Esophagus squamous epithelium (tissue), 5 donors: ENCODE measurements at places on chromosomes 16 and 17. TPM values are rescaled to one million over a fixed set of nuclear protein-coding genes. Genes with fewer than 3 reads are reported as not detected.

- H3K4me1 ChIP-seq: no peaks in the 10 kb centered on the region
- no peak overlapping the region for H3K4me3 ChIP-seq
- no peak for DNase-seq
- no peaks in the 10 kb centered on the region for H3K36me3 ChIP-seq
- no peaks in the 10 kb centered on the region for H3K27me3 ChIP-seq
Measured at GRCh38 chr16:8483396-8483795, 106.9 kb downstream of the TMEM114 start.

- peak overlapping the region; percentile 44 for H3K4me3 ChIP-seq
- H3K4me1 ChIP-seq: peaks cover 9% of the 10 kb centered on the region
- H3K27ac ChIP-seq: no peak overlapping the region
- DNase-seq: no peak
- H3K36me3 ChIP-seq: no peaks in the 10 kb centered on the region
Measured at GRCh38 chr16:1002399-1003166, 21.0 kb downstream of the SOX8 start.

DNA sequence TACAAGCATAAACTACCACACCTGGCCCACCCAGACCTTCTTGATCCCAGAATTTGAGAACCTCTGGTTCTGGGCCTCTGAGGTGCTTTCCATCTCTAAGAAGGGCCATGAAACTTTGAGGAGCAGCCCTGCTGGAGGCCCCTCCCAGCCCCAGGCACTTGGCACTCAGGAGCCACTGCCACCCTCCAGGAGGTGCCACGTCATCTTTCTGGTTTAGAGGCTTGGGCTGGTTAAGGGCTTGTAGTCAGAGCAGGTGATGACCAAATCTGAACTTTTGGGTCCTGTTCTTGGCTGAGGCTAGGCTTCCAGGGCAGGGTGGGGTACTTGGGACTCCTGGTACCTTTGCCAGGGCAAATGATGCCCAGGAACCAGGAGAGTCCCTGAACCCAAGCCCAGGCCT is 13.8 kb upstream of the DLX4 start:
- H3K4me3 ChIP-seq: no peak overlapping the region
- H3K4me1 ChIP-seq: peaks cover 6% of the 10 kb centered on the region
- no peak overlapping the region for H3K27ac ChIP-seq
- H3K36me3 ChIP-seq: no peaks in the 10 kb centered on the region
- DNase-seq: no peak
- no peaks in the 10 kb centered on the region for H3K27me3 ChIP-seq

DNA sequence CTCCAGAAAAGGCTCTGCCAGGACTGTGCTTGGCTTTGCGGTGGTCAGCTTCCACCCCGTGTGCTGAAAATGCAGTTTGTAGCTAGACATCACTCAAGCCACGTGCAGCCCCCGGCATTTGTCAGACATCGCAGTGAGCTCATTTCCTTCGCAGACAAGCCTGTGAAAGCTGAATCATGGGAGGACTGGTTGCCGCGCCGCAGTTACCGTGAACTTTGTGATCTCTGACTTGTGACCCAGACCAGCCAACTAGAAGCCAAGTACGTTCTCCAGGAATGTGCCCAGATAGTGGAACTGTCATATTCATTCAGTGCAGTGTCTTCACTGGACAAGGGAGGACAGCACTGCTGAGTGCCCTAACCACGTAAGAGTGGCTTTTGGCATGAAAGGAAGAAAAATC is 58.1 kb downstream of the NDE1 start:
- H3K4me3 ChIP-seq: no peak overlapping the region
- H3K27me3 ChIP-seq: no peaks in the 10 kb centered on the region
- no peaks in the 10 kb centered on the region for H3K36me3 ChIP-seq
- no peak for DNase-seq
- H3K27ac ChIP-seq: peak overlapping the region; percentile 13

- H3K36me3 ChIP-seq: peaks cover 52% of the 10 kb centered on the region
- no peak overlapping the region for H3K4me3 ChIP-seq
- no peak overlapping the region for H3K27ac ChIP-seq
- no peak for DNase-seq
- H3K27me3 ChIP-seq: no peaks in the 10 kb centered on the region
Measured at GRCh38 chr17:28567604-28568003, 3.7 kb downstream of the PIGS start.

DNA sequence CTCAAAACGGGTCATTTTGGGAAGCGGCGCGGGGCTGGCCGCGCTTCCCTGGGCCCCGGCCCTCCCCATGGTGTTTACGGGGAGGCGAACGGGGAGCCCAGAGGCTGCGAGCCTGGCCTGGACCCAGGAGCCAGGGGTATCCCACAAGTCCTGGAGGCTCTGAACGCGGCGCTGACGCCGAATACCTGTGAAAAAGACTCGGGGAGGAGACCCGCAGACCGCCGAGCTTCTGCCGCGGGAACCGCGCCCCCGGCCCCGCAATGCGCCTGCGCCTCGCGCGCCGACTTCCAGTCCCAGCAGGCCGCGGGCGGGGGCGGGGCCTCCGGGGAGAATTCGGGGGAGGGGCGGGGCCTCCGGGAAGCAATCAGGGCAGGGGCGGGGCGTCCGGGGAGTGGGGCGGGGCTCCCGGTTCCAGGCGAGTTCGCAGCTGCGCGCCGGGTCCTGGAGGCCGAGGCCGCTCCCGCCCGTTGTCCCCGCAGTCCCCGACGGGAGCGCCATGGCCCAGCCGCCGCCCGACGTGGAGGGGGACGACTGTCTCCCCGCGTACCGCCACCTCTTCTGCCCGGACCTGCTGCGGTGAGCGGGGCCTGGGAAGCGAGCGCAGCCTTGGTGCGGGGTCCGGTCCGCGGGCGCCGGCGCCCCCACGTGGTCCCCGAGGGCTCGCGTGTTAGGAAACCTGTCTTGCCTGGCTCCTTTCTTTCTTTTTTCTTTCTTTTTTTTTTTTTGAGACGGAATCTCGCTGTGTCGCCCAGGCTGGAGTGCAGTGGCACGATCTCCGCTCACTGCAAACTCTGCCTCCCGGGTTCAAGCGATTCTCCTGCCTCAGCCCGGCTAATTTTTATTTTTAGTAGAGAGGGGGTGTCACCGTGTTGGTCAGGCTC is at the start of gene DECR2:
TSS of gene DECR2 (plus strand) at position 418 of the 881 bp plus-strand sequence. CDS start at position 497, 79 bp downstream.
- no peaks in the 10 kb centered on the region for H3K36me3 ChIP-seq
- no peaks in the 10 kb centered on the region for H3K27me3 ChIP-seq
- peak; percentile 86 for DNase-seq
- H3K4me1 ChIP-seq: peaks cover 11% of the 10 kb centered on the region
- H3K4me3 ChIP-seq: peak within 1 kb of the TSS; percentile 82
- H3K27ac ChIP-seq: peak within 1 kb of the TSS; percentile 94

- no peaks in the 10 kb centered on the region for H3K36me3 ChIP-seq
- H3K4me3 ChIP-seq: no peak overlapping the region
- peak overlapping the region; percentile 39 for H3K27ac ChIP-seq
- no peak for DNase-seq
- no peaks in the 10 kb centered on the region for H3K27me3 ChIP-seq
Measured at GRCh38 chr17:229709-230394, 48.4 kb upstream of the DOC2B start.

- H3K4me1 ChIP-seq: no peaks in the 10 kb centered on the region
- no peak overlapping the region for H3K4me3 ChIP-seq
- H3K27me3 ChIP-seq: peaks cover 24% of the 10 kb centered on the region
Measured at GRCh38 chr17:73589363-73589980, 54.8 kb downstream of the SDK2 start.

DNA sequence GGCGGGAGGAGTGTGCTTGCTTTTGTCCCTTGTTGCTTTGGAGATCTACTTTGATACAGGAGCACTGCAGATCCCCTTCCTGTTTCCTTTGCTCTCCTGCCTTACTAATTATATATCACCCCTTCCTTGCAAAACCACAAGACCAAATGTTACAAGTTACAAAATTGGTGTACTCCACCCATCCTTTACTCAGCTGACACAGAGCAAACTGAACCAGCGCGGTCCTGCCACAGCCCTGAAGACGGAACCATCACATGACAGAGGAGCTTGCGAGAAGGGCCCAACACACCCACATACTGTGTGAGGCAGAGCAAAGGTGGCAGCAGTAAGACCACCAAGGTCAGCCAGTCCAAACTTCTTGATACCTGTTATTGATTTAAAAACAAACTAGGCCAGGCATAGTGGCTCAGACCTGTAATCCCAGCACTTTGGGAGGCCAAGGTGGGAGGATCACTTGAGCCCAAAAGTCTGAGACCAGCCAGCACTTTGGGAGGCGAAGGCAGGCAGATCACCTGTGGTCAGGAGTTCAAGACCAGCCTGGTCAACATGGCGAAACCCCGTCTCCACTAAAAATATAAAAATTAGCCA is 33.2 kb downstream of the CYTH1 start:
- peak overlapping the region; percentile 81 for H3K27ac ChIP-seq
- H3K4me1 ChIP-seq: peaks cover 30% of the 10 kb centered on the region
- H3K4me3 ChIP-seq: no peak overlapping the region
- no peaks in the 10 kb centered on the region for H3K27me3 ChIP-seq

CCL4L2 gene
- total RNA-seq: 0.35 TPM

HAS3 gene
- 40.3 TPM for total RNA-seq

SLC16A13 gene
- total RNA-seq: 5.6 TPM

FBXO39 gene
- total RNA-seq: 2.6 TPM

CSH1 gene
- not detected for total RNA-seq

NCBP3 gene
- total RNA-seq: 12.1 TPM

SHCBP1 gene
- 8.5 TPM for total RNA-seq
